ENCODE measurements at places on chromosomes 12 and 14.

DNA sequence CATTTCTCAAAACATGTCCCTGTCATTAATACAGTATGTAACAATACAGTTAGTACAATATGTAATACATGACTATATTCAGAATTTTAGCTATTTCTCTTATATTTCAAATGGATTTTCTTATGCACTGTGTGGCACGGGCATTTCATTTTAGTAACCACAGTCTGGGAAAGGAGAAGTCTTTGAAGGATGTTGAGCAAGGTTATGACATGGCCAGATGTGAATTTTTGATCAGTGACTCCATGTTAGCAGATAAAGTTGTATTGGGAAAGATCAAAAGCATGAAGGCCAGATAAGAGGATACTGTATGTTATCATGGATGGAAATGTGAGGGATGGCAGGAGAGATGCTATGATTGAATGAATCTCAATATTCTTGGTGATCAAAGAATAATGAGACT is 285.2 kb downstream of the NAV3 start:
- no peak for DNase-seq

DNA sequence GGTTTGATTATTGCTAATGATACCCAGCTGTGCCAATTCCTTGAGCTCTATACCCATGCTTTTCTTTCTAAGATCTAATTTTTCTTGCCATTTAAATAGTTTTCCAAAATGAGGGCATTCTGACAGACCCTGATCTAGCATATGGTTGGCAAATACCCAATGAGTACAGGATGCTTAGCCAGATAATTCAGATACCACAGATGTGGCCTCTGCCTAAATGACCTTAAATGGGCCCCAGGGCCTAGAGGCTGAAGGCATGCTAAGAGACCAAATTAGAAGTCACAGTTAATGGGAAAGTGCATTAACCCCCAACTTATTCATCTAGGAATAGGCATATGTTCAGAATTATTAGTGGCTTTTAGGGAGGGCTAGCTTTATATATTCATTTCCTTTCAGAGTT is 122.3 kb upstream of the CNOT2 start:
- no peak for DNase-seq

DNA sequence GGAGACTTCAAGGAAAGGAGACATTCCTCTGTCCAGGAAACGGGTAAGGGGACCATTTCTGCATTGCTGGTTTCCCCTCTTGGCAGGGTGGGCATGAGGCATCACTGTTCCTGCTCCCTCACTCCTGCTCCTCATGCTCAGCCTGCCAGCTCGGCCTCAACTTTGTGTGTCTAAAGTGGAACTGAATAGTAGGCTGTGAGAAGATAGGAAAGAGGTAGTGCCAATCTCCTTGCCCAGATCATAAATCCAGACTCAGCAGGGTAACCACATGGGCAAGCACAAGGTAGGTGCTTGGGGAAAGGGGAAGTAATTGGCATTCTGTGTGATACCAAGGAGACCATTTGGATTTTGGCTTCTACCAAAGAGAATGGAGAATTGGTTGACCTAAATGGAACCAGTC is 2.6 kb downstream of the LTB4R start:
- DNase-seq, result no peak

GRCh38 chr12:58655375-58655774 is 264.9 kb downstream of the LRIG3 start:
- no peak for DNase-seq

- no peak for DNase-seq
These were observed 3.8 kb downstream of the FICD start for GRCh38 chr12:108518716-108519496.

DNA sequence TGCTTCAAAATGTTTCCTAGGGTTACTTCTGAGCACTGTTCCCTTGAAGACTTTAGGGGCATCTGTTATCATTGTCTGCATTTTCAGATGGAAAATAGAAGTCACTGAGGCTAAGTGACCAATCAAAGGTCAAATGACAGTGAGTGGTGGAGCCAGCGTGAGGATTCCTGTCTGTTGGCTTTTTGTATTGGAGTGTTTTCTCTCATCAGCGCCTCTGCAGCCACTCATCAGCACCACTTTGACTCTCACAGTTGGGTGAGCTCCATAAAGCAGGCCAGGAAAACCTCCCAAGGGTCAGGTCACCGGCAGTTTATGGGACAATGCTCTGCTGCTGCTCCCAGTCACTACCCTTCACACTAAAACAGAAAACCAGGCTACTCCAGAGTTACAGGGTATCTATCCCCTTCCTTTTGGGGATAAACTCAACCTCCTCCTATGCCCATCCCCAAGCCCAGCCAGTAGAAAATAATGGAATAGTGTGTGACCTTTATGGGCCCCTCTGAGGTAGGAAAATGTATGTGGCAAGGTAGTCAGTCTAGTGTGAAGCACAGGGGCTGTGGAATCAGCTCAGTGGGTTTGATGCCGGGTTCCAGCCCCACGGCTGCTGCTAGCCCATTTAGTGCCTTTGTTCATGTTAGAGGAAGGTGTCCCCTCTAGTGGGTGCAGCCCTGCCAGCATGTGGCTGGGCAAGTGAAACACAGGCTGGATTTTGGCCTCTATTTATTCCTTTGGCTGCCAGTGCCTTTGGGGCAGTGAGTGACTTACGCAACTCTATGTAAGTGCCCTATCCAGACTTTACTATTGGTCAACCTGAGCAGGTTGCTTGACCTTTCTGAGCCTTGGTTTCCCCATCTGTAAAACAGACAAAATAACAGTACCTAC is 133.8 kb upstream of the CPM start:
- DNase-seq, result no peak

- no peak for DNase-seq
These were observed 61.2 kb upstream of the TMEM132C start for GRCh38 chr12:128205758-128206157.

GRCh38 chr14:91843437-91843836 is 23.9 kb downstream of the TC2N start:
- no peak for DNase-seq

- no peak for DNase-seq
These were observed 55.2 kb upstream of the DLK1 start for GRCh38 chr14:100671386-100671901.

DNA sequence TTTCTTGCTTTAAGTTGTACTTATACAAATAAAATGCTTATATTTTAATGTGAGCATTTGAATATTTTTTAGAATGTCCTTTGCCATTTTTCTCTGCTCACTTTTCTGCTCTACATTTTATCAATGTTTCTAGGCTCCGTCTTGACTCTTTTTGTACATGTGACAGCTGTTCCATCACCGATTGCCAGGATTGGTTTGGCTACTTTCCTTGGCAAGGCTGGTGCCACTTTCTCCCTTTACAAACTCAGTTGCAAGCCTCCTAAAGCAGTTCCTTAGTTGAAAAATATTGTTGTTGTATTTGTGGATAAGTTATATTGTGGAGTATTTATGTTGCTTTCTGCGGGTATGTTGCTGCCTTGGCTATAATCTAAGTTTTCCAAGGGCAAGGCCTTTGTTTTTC is 63.4 kb downstream of the DACT1 start:
- no peak for DNase-seq

GRCh38 chr12:5499566-5500330 is 67.8 kb downstream of the NTF3 start:
- DNase-seq, result peak; percentile 53

- peak; percentile 70 for DNase-seq
These were observed 699 bp downstream of the KTN1 start for GRCh38 chr14:55580470-55581341.

- DNase-seq, result peak; percentile 26
These were observed 196.8 kb downstream of the RAD51B start for GRCh38 chr14:68016255-68016914.

DNA sequence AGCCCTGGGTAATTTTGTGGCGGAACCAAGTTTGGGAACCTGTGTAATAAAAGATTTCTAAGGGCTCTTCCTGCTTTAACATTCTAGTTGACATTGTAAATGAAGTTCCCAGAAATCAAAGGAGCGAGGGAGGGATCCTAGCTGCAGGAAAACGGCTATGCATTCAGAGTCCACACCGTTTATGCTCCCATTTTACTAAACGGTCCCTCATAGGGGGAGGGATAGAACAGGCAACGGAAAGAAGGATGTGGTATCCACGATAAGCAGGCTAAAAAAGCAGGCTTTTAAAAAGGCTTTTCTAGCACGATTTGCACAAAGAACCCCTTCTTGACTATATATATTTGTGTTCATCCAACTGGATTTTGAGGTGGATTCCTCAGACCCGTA is 559 bp downstream of the SYNJ2BP start:
- DNase-seq, result peak; percentile 43

DNA sequence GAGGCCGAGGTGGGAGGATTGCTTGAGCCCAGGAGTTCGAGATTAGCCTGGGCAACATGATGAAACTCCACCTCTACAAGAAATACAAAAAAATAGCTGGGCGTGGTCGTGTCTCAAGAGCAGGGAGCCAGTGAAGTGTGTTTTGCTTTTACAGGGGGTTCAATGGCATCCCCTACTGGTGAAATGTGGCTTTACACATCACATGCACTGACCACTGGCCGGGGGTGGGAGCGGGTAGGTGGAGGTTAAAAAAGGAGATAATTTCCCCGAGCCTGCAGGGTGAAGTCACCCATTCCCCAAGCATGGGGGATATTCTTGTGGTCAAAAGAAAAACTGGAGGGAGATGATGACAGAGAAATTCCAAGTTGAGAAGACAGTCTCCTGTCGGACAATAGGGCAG is 63.6 kb upstream of the PWP1 start:
- DNase-seq, result peak; percentile 50

DNA sequence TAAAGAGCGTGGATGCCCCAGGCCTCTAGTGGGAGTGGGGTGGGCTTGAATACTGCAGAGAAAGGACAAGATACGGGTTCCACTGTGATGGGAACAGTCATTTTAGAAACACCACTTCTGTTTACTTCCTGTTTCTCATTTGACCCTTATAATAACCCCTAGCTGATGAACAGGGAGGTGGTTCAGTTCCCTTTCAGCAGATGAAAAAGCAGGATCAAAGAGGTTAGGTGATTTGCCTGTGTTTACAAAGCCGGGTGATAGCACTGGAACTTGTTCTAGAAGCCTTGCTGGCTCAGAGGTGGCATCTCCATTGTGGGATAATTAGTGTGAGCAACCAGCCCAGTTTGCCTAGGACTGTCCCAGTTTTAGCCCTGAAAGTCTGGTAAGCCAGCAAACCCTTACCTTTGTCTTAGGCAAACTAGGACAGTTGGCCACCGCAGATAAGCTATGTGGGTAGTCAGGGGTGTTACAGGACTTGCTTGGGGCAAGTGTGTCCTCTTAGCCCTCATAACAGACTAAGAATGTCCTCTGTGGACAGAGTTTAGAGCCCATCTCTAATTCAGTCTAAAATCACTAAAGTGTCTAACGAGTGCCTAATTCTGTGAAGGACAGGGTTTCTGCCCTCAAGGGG is 7.5 kb upstream of the LRP1-AS start:
- no peak for DNase-seq

GRCh38 chr14:92577321-92577742 is 63.8 kb downstream of the RIN3 start:
- DNase-seq, result no peak

GRCh38 chr12:52789637-52790426 is 6.1 kb downstream of the KRT3 start:
- DNase-seq, result no peak

GRCh38 chr14:24725311-24725710 is 91.3 kb upstream of the GZMB start:
- DNase-seq, result no peak

GRCh38 chr14:77055981-77056380 is 27.5 kb upstream of the IRF2BPL start:
- DNase-seq, result no peak

- peak; percentile 43 for DNase-seq
These were observed 371 bp upstream of the SHMT2 start for GRCh38 chr12:57229046-57229633.

DNA sequence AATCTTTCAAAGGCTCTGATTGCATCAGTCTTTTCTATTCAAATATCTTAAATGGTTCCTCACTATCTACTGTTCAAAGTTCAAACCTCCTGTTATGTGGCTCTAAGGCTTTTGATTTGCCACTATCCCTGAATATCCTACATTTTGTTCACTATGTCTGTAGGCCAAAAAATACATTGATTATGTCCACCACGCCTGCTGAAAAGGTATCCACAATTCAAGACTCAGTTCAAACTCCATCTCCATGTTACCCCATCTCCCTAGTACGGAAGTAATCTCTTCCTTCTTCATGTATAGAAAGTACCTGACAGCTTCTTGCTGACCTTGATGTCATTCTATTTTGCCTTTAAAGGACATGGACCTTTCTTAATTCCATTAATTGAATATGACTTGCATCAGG is 24.8 kb downstream of the TAOK3 start:
- DNase-seq, result no peak

- DNase-seq, result no peak
These were observed 127.7 kb downstream of the ZNF664 start for GRCh38 chr12:124100572-124101178.

DNA sequence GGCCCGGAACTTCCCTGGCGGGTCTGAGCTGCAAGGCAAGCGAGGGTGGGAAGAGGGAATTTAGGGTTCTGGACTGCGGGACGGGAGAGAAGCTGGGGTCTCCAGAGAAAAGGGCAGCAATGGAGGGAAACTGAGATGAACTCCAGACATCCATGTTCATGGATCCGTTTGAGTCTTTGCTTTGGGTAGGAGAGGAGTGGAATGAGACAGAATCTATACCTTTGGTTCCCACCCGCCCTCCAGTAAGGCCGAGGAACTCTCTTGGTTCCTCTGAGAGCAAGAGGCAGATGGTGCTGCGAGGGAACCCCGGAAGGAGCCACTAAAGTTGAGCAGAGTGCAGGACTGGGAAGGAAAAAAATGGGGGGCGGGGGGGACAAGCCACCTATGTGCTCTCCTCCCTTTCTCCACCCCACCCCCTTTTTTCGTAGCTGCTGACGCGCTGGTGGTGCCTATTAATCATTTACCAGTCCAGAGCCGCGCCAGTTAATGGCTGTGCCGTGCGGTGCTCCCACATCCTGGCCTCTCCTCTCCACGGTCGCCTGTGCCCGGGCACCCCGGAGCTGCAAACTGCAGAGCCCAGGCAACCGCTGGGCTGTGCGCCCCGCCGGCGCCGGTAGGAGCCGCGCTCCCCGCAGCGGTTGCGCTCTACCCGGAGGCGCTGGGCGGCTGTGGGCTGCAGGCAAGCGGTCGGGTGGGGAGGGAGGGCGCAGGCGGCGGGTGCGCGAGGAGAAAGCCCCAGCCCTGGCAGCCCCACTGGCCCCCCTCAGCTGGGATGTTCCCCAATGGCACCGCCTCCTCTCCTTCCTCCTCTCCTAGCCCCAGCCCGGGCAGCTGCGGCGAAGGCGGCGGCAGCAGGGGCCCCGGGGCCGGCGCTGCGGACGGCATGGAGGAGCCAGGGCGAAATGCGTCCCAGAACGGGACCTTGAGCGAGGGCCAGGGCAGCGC is 1.2 kb downstream of the SSTR1 start:
- DNase-seq, result peak; percentile 77

GRCh38 chr14:23076785-23077408 is 18.0 kb downstream of the ACIN1 start:
- peak; percentile 67 for DNase-seq

DNA sequence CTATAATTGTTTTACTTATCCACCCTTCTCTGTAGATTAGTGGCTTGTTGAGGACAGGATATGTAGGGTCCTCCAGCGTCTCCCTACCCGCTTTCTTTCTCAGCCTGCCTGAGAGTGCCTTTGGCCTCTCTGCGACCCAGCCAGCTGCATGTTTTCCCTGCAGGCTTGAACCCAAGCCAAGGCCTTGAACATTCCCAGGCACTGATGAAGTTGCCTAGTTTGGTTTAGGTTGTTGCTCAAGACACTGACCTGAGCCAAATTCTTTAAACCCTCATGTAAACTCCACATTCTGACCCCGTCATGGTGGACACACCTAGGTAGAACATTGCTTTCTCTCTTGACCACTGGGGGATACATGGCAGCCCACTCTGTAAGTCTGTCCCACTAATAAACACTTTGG is 33.4 kb upstream of the TXNRD1 start:
- DNase-seq, result peak; percentile 50

GRCh38 chr12:20792971-20793370 is 17.5 kb upstream of the SLCO1B3 start:
- no peak for DNase-seq

- DNase-seq, result no peak
These were observed 56.6 kb upstream of the SRSF5 start for GRCh38 chr14:69710378-69710777.

Measured in ELR (cell line).